ENCODE measurements at places on chromosomes 5 and 9.

DNA sequence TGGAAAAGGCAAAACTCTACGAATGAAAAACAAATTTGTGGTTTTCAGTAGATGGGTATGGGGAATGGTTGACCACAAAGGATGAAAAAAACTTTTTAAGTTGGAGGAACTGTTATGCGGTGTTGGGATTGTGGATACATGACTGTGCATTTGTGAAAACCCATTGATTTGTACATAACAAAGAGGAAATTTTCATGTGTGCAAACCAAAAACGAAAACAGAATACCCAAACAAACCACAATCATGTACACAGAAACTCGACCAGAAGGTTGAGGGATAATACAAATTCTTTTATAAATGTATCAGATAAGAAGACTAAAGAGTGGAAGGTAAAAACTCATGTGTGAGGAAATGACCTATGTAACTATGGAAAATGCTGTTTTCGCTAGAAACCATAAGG is 1012.4 kb downstream of the CDH18 start:
- DNase-seq: no peak

DNA sequence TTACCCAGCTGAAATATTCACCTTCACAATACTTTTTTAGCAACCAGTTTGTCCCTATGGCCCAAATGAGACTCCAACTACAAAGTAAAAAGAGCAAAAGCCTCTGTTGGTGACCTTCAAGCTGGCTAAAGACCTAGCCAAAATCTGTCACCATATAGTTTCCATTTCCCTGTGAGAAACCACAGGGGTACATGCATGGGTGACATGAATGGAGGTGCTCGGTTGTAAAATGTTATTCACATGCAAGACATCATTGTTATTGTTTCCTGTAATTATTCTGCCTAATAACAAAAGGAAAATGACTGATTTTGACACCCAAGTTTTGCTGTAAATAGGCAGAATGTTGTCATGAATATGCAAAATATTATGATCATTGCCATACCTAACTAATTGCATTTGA is 285.3 kb downstream of the ZNF608 start:
- no peak for DNase-seq

- peak; percentile 63 for DNase-seq
These were observed 283.3 kb downstream of the TMEM167A start for GRCh38 chr5:82793808-82794419.

- no peak for DNase-seq
These were observed 136.5 kb downstream of the MEF2C start for GRCh38 chr5:88746438-88746882.

DNA sequence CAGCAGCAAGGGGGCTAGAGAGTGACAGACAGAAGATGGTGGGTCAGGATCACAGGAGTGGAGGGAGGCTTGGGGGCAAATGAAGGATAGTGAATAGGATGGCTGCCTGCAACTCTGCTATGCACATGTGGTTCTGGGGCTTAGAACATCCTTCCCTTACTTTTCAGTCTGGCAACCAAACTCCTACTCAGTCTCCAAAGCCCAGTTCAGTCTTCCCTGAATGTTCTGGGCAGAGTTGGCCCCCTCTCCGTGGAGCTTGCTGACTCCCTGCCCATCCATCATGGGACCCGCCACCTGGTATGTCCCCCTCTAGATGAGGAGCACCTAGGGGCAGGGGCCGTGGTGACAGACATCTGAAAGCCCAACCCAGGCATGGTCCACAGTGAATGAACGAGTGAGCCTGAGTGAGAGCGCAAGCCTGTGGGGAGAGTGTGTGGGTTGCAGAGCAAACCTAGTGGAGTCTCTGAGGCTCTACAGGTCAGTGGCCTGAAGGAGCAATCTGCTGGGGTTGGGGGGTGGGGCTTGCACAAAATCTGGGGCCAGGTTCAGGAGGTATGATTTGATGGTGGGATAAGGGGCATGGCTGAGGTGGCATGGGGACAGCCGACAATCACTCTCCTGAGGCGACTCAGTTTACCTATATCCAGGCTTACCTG is 180.6 kb downstream of the FGF18 start:
- no peak for DNase-seq

All from DMS53 (cell line).